ENCODE measurements at places on chromosomes 13 and 19. TPM values are rescaled to one million over a fixed set of nuclear protein-coding genes. Genes with fewer than 3 reads are reported as not detected.

- DNase-seq = no peak
Measured at GRCh38 chr19:48060381-48060780, 16.5 kb upstream of the CABP5 start.

The ZNF844 gene
- total RNA-seq = 23.1 TPM

DNA sequence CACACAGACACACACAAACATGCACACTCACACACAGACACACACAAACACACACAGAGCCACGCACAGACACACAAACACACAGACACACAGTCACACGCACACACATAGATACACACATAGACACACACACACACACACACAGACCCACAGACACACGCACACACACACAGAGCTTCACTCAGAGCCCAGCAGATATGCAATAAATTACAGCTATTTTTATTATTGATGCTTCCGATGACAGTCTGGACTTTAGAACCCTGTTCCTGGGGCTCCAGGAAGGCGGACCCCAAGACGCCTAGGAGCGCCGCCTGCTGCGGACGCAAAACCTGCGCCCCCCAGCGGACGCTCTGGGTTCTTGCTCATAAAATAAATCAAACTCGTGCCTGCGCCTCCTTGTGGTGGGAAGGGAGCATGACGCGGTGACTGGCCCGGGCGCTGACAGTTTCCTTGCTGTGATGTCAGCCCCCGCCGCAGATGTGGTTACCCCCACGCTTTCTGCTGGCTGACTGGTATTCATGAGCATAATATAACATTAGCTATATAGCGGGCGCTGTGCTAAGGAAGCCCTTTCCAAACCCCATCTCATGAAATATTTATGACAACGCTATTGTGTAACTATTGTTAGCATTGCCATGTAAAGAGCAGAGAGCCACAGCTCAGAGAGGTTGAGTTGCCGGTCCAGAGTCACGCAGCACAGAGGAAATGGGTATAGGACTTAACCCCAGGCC lies 64.4 kb upstream of the TM9SF2 start:
- peak; percentile 45 for DNase-seq

The ZSCAN4 gene
- total RNA-seq = not detected

DNA sequence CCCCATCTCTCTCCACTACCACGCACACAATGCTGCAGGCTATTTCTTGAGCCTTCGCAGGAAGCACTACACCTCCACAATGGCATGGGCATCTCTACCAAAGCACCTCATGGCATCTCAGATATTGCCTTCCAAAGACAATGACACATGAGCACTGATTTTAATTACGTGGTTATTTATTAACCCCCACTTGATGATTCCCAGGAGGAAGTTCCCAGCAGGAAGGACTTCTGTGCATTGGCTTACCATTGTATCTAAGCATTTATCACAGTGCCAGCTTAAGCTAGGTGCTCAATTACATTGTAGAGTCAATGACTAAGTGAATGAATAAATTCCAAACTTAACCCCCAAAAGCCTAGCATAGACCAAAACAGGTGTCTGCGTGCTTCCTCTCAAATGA lies 101.4 kb downstream of the ABCC4 start:
- DNase-seq = no peak

The SGCG gene
- total RNA-seq = 1.2 TPM

The ZNF665 gene
- total RNA-seq = 8.5 TPM

- DNase-seq = no peak
Measured at GRCh38 chr19:54172471-54173358, at the start of gene TMC4. Gene TMC4, minus strand, starts transcription at chr19:54173160. Its CDS starts 43 bp downstream, at chr19:54173117.

DNA sequence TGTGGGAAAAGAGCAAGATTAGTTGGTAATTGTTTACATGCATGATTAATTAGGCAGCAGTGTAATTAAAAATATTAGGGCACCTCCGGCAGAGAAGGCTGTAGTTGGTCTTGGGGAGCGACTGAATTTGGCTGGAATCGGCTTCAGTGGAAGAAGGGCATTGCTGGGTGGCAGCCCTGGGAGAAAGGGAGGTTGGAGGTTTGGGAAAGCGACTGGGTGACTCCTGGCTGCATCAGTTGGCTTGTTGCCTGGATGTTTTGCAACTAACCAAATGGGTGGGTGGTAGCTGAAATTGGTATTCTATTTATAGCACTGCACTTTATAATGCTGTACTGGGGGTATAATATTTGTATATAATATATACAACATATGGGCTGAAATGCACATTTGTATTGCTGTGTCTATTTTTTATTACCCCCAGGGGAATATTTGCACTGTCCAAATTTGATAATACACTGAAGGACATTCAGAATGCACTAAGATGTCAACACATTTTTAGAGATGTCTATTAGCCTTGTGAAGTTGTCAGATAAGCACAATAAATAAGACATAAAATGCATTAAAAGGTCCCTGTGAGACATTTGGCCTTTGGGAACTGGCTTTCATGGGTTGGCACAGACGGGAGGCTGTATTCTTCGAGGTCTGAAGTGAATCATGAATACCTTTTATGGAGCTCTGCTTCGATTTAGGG lies 1.7 kb downstream of the B3GLCT start:
- peak; percentile 65 for DNase-seq

The AMER2 gene
- total RNA-seq = 81.6 TPM

DNA sequence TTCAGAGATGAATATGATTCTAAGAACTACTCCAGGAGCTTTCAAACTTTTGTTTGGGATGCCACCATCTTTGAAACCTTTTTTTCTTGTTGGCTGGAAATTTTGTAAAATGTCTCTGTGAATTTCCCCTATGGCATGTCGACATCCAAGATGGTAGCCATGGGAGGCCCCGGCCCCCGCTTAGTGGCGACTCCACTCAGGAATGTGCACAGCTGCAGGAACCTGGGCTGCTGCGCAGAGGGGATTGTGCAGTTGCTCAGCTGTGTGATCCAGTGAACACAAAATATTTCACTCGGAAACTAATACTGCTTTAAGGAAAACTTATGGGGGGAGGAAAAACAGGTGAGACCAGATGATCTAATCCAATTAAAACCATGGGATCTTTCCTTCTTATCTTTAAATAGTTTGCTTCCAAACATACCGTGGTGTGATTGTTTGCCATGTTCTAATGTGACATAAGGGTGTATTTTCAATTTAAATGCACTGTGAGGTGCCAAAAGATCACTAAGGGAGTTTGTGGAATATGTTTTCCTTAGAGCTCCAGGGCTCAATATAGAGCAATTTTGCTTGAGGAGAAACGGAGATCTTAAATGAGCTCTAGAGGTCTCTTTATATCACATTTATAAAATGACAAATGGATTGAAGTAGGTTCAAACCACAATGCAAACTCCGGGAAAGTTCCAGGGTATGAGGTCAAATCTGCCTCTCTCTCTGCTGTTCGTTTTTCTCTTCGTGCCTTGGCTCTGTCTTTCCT lies 497.7 kb downstream of the FGF9 start:
- DNase-seq = peak; percentile 32

GRCh38 chr19:11570039-11570462 lies 7.4 kb downstream of the ACP5 start:
- no peak for DNase-seq

The MAMSTR gene
- total RNA-seq = 2.4 TPM

DNA sequence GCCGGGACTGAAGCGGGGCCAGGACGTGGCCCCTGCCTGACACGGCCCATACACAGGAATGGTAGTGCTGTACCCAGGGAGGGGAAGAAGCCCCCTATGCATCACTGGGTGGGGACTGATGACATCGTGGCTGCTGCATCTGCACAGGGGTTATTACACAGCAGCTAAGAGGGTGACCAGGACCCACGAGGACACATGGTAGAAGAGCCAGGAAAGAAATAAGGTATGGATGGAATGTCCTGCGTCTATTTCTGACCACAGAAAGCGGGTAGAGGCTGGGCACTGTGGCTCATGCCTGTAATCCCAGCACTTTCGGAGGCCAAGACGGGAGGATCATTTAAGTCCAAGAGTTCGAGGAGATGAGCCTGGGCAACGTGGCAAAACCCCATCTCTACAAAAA lies 24.1 kb downstream of the DCAF15 start:
- DNase-seq = no peak

The NLRP13 gene
- not detected for total RNA-seq

DNA sequence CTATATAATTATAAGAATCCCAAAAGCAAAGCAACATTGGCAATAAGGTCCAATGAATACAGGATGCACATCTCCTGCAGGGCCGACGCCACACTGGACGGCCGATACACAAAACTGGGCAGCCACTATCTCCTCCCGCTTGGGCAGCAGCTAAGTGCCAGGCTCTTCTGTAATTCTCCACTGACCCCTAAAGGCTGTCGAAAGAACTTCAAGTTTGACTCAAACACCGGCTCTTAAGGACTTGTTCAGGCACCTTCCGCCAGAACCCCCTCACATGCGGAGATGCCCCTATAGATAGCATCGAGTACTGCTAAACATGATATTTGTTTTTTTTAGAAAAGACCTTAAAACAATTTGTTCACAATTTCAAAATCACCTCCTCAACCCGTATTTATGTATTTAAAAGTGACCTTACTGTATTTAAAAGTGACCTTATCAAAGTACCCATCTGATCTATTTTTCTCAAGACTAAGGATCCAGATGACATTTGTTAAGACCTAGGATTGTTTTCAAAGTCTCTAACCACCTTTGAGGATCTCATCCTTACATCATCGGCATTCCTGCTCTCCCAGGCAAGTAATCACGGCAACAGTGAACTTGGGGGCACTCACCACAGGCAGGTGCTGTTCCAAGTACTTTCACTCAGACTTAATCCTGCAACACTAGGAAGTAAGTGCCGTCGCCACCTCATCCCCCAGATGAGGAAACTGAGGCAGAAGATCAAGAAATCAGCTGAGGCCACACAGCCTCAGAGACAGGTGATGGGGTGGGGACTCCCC lies 77.8 kb downstream of the TUBGCP3 start:
- peak; percentile 31 for DNase-seq

Data from spinal cord (tissue), 10 donors.